Fibroblast of lung (primary cell): ENCODE measurements at places on chromosomes 1 and 21. TPM values are rescaled to one million over a fixed set of nuclear protein-coding genes. Genes with fewer than 3 reads are reported as not detected.

The CTBS gene
- polyA plus RNA-seq: 25.2 and 35.5 TPM in 2 replicates

The KLHL17 gene
- 4.7 and 6.1 TPM in 2 replicates for polyA plus RNA-seq

The TMEM39B gene
- polyA plus RNA-seq: 11.1 and 15.0 TPM in 2 replicates

The NFASC gene
- 13.4 and 24.8 TPM in 2 replicates for polyA plus RNA-seq

The TNFRSF9 gene
- 0.02 TPM in 1 of 2 replicates, not detected in the other for polyA plus RNA-seq

The SLAMF9 gene
- polyA plus RNA-seq: not detected in 2 replicates

- peak; percentile 40 for DNase-seq
Measured at GRCh38 chr1:48017716-48018115, 20.5 kb upstream of the TRABD2B start.

GRCh38 chr1:29122682-29123052, 1.0 kb downstream of the TMEM200B start:
- peak; percentile 92 for DNase-seq

The TNNI3K gene
- 0.27 and 0.91 TPM in 2 replicates for polyA plus RNA-seq

DNA sequence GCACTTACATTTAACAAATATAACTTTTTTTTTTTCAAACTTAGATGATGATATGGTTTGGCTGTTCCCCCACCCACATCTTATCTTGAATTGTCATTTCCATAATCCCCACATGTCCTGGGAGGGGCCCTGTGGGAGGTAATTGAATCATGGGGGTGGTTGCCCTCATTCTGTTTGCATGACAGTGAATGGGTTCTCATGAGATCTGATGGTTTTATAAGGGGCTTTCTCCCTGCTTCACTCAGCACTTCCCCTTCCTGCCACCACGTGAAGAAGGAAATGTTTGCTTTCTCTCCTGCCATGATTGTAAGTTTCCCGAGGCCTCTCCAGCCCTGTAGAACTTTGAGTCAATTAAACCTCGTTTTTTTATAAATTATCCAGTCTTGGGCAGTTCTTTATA, 432.6 kb downstream of the AMY1C start:
- no peak for DNase-seq

- DNase-seq: no peak
Measured at GRCh38 chr1:18919956-18920355, 17.6 kb upstream of the ALDH4A1 start.

The FMO4 gene
- 1.5 and 5.5 TPM in 2 replicates for polyA plus RNA-seq

GRCh38 chr21:35197191-35197590, 148.1 kb upstream of the RUNX1 start:
- peak; percentile 71 for DNase-seq

DNA sequence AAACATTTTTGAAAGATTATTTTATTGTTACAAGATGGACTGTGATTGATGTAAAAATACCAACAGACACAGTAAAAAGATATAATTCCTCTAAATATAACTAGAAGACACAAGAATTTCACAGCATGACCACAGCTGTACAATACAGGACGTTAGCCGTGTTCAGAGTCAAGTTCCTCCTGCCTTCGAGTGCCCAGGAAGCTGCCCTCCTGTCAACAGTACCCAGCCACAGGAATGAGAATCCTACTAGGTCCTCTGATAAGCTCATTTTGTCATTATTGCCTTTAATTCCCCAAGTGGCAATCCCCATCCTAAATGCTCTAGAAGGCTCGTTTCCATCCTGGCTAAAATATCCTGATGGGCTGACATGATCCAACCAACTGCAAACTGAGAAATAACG, 16.4 kb upstream of the CAPN2 start:
- no peak for DNase-seq

The URB2 gene
- polyA plus RNA-seq: 5.2 and 9.2 TPM in 2 replicates

- DNase-seq: no peak
Measured at GRCh38 chr21:34365809-34366208, 2.0 kb downstream of the KCNE2 start.

DNA sequence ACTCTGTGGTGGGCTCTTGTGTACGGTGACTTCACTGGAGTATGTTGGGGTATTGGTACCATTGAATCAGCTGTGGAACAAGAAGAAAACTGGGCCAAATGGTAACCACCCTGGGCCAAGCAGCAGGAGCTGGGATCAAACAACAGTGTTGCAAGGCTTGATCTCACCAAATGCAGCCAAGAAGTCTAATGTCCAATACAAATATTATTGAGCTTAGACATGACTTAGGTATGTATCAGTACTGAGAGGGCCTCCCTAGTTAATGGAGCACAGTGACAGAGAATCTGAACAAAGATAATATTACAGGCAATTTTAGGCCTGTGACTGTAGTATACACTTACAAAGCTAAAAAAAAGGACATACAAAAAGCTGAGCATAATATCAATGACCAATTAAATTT, 604.8 kb downstream of the PLA2G4A start:
- DNase-seq: peak; percentile 23

GRCh38 chr21:43585924-43586413, 73.3 kb downstream of the HSF2BP start:
- peak; percentile 100 for DNase-seq

DNA sequence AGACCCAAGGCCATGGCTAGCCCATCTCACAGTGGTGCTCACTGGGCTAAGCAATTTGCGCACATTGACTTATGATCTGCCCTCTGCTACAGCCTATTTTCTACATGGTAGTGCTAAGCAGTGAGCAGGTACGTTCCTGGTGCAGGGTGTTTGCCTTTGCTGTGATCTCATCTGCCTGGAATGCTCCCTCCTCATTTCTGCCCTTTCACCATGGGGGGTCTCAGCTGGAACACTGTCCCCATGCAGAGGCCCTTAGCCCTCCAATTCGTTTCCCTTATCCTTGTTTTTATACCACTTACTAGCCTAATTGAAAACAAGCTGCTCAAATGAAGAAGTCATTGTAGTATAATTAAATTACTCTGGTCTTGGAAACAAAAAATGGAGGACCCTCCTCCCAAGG, 2.0 kb upstream of the B3GALT5 start:
- no peak for DNase-seq

DNA sequence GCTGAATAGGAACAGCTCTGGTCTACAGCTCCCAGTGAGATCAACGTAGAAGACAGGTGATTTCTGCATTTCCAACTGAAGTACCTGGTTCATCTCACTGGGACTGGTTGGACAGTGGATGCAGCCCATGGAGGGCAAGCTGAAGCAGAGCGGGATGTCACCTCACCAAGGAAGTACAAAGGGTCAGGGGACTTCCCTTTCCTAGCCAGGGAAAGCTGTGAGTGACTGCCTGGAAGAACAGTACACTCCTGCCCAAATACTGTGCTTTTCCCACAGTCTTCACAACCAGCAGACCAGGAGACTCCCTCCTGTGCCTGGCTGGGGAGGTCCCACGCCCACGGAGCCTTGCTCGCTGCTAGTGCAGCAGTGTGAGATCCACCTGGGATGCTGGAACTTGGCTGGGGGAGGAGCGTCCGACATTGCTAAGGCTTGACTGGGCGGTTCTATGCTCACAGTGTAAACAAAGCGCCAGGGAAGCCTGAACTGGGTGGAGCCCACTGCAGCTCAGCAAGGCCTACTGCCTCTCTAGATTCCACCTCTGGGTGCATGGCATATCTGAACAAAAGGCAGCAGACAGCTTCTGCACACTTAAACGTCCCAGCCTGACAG, 14.7 kb downstream of the CR1L start:
- DNase-seq: no peak

The GSTM1 gene
- polyA plus RNA-seq: 0.55 and 38.0 TPM in 2 replicates

DNA sequence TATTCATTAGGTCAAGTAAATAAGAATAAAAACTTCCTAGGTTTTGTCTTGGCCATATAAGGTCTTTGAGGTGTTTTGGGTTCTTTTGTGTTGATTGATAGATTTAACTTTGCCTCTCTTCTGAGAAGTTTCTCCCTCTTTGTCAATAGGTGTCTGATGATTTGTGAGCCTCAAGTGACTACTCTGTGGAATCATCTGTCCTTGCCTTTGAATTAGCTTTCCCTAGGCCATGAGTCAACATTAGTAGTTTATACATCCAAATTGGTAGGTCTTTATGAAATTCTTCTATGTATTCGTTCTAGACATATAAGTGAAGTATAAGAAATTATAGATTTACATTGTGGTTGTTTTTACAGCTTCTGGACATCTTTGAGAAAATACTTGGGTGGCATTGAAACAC, 864.4 kb downstream of the USP25 start:
- no peak for DNase-seq

The ALX3 gene
- polyA plus RNA-seq: not detected in 2 replicates

DNA sequence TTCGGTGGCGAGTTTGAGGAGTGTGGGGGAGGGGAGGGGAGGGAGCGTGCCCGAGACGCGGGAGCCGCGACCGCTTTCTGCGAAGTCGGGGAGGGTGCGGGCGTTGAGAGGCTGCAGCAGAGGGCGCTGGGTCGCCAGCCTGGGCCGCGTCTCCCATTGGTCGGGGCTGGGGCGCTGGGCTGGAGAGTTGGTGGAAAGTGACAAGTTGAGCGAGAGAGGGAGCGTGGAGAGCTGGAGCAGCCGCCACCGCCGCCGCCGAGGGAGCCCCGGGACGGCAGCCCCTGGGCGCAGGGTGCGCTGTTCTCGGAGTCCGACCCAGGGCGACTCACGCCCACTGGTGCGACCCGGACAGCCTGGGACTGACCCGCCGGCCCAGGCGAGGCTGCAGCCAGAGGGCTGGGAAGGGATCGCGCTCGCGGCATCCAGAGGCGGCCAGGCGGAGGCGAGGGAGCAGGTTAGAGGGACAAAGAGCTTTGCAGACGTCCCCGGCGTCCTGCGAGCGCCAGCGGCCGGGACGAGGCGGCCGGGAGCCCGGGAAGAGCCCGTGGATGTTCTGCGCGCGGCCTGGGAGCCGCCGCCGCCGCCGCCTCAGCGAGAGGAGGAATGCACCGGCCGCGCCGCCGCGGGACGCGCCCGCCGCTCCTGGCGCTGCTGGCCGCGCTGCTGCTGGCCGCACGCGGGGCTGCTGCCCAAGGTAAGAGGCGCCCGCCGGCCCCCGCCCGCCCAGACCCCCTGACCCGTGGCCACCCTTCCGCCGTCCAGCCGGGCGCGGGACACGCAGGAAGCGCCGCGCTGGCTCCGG, at the start of gene ROR1:
Gene ROR1, plus strand, starts transcription at position 203 of the 802 bp plus-strand sequence.
- DNase-seq: peak; percentile 80

The SLC30A2 gene
- polyA plus RNA-seq: not detected in 2 replicates

GRCh38 chr1:13674377-13674776, 25.6 kb upstream of the PRDM2 start:
- DNase-seq: no peak

The AJAP1 gene
- polyA plus RNA-seq: 0.01 and 0.03 TPM in 2 replicates

- DNase-seq: no peak
Measured at GRCh38 chr1:100433563-100433962, 81.3 kb downstream of the CDC14A start.

- no peak for DNase-seq
Measured at GRCh38 chr21:15096146-15096545, 31.3 kb upstream of the NRIP1 start.

DNA sequence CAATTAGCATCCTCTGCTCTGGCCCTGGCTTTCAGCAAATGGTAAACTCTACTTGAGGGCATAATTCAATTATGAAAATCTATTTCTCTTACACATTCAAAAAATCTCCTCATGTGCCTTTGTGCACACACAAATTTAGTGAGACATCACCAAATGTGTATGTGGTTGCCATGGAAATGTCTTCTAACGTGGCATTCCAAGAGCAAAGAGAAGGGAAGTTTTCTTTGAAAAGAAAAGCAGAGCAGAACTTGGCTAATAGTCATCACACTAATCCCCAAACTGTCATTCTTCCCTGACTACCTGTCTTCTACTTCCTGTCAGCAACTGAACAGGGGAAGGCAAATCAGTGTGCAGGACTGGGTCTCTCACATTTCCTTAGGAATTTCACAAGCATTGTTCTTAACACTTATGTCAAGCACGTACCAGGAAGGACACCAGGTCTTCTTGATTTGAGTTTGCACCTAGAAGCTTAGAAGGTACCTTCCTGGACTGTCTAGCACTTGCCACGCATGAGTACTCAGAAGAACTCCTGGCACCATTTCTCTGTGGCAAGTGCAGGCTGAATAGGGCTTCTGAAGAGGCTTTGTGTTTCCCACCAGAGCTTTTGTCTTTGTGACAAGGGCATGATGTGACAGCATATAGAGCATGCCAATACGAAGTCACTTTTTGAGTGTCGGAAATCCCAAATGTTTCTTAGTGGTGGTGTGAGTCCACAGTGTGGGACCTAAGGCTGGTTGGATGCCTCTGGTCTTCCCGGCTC, 32.3 kb downstream of the MAN1C1 start:
- DNase-seq: no peak

The ADGRL4 gene
- 3.8 and 12.0 TPM in 2 replicates for polyA plus RNA-seq

DNA sequence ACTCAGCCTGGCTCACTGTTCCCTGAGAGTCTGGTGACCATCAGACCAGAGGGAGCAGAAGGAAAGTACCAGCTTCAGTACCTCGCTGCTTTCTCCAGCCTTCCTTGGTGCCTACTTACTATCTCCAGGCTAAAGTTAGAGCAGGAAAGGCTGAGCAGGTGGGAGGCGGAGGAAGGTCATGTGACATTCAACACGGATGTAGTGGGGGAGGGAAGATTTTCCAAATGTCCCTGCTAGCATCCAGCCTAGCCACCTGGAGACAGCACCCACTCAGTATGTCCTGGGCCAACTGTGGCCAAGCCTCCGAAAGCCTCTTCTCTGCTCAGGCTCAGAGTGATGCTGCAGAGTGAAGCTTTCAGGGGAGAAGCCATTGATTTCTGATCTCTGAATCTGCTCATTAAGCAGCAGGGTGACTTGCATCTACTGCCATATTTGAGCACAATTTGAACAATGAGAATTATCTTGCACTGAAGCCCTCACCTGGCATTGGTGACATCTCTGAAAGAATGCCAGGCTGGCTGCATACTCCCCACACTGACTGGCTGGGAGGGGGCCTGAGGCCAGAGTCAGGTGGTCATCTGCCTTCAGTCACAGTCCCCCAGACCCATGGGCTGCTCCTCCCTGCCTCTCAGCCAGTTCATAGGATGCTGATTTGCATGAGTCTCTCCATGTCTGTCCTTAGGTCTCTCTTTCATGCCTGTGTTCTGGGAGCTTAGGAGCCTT, 86.2 kb downstream of the KCND3 start:
- DNase-seq: no peak

GRCh38 chr1:89620664-89621063, 12.3 kb upstream of the LRRC8C start:
- no peak for DNase-seq

The LCE1A gene
- not detected in 2 replicates for polyA plus RNA-seq

The GGPS1 gene
- 28.1 and 37.5 TPM in 2 replicates for polyA plus RNA-seq

The EPHA8 gene
- polyA plus RNA-seq: not detected in 2 replicates

The OLIG2 gene
- polyA plus RNA-seq: not detected in 2 replicates
